ENCODE measurements at places on chromosomes 16 and 17. TPM values are rescaled to one million over a fixed set of nuclear protein-coding genes. Genes with fewer than 3 reads are reported as not detected.

The STH gene
- total RNA-seq, result not detected

The CCL16 gene
- total RNA-seq, result not detected

The DLG4 gene
- 12.8 TPM for total RNA-seq

The C16orf46 gene
- 0.73 TPM for total RNA-seq

The CD79B gene
- not detected for total RNA-seq

The SDR42E2 gene
- not detected for total RNA-seq

The KRT27 gene
- total RNA-seq, result not detected

The UTS2R gene
- not detected for total RNA-seq

The KRTAP9-2 gene
- total RNA-seq, result not detected

The GNG13 gene
- not detected for total RNA-seq

DNA sequence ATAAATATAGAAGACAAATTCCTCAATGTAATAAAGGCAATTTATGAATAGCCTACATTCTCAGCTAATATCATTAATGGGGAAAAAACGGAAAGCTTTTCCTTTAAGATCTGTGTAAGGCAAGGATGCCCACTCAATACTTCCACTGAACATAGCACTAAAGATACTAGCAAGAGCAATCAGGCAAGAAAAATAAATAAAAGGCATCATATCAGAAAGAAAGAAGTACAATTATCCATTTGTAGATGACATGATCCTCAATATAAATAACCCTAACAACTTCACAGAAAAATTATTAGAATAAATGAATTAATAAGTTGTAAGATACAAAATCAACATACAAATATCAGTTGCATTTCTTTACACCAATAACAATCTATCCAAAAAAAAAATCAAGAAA lies 37.1 kb downstream of the C16orf87 start:
- no peak for DNase-seq

- peak; percentile 53 for DNase-seq
Measured at GRCh38 chr16:89909777-89910716, 8.6 kb upstream of the MC1R start.

GRCh38 chr17:4342535-4342934 lies 23.9 kb downstream of the UBE2G1 start:
- no peak for DNase-seq

GRCh38 chr17:83019376-83019775 lies 60.0 kb upstream of the METRNL start:
- no peak for DNase-seq

DNA sequence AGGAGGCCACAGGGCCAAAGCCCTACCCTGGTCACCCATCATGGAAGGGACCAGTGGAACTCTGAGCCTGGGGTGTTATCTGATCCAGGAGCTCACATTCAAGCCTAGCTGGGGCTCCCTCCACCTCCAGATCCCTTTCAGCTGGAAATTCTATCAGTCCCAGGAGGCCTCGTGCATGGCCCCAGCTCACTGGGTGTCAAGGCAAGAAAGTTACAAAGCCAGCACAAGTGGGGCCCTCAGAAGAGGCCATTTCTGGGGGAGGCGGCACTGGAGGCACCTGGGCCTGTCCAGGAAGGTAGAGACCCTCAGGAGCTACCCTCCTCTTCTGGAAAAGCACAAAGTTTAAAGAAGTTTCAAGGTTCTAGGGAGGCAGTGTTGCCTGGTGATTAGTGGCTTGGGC lies 4.8 kb downstream of the CA7 start:
- DNase-seq, result no peak

GRCh38 chr16:30941600-30942425 lies 7.1 kb upstream of the ORAI3 start:
- DNase-seq, result peak; percentile 65

- DNase-seq, result no peak
Measured at GRCh38 chr16:85139881-85140339, 27.6 kb upstream of the CIBAR2 start.

DNA sequence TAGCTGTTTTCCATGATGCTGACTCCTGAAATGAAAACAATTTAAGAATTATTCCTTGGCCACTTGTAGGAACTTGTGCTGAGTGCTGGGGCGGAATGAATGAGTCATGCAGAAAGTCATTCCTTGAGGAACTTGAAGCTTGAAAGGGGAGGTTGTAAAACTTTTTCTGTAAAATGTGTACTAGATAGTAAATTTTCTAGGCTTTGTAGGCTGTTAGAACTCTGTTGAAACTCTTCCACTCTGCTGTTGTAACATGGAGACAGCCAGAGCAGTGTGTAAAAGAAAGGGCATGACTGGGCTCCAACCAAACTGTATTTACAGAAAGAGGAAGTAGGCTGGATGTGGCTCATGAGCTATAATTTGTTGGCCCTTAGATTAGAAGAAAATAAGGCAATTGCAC lies 46.1 kb downstream of the ABCA8 start:
- peak; percentile 85 for DNase-seq

DNA sequence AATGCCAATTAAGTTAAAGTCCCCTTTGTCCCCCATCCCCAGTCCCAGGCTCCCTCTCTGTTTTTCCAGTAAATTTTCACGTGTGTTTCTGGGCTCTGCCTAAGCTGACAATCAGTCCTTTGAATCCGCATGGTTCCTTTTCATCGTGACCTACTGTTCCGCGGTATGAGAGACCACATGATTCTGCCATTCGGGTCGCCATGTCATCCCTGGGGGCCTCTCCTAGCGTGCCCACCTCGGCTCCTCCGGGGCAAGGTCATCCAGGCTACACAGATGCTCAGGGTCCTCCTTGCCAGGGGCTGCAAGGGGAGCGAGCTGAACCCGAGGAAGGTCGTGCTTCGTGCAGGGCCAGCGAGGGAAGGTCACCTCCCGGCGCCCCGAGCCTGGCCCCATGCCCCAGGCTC lies 157.6 kb downstream of the RAB11FIP4 start:
- no peak for DNase-seq

GRCh38 chr16:66247516-66248481 lies 118.7 kb upstream of the CDH5 start:
- peak; percentile 25 for DNase-seq

DNA sequence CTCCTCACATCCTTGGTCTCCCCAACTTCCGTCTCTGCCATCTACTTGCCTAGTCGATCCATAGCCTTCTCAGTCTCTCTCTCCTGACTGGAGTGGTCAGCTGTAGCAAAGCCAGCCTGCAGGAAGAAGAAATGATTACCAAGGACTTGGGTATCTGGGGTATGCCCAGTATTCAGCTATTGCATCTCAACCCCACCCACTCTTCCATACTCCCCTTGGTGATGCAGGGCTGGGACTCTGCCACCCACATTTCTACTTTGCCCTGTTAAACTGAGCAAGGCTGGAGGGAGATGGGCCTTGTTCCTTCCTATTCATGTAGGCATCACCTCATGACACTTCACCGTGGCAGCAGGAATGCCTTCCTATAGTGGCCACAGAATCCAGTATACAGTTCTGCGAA lies 2.3 kb downstream of the COPRS start:
- DNase-seq, result no peak

GRCh38 chr16:2843526-2843925 lies 13.4 kb downstream of the ZG16B start:
- DNase-seq, result no peak

DNA sequence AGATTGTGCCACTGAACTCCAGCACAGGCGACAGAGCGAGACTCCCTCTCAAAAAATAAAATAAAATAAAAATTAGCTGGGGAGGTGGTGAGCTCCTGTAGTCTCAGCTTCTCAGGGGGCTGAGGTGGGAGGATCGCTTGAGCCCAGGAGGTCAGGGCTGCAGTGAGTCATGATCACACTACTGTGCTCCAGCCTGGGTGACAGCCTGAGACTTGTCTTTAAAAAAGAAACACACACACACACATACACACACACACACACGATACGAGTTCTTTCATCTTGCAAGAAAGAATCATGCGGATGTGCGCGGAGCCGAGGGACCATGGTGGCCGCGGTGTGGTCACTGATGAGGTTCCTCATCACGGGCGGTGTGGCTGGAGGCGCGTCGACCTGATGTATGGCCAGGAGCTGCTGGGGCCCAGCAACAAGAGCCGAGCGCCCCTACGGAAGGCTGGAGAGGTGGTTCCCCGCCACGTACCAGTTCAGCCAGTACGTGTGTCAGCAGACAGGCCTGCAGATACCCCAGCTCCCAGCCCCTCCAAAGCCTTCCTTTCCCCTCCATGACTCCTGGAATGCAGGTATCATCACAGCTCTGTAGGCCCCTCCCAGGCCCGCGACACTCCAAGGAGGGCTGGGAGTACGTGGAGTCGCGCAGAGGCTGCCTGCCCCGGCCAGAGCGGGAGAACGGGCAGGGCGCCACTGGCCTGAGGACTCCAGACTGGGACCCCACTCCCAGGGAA lies 20.7 kb downstream of the NXN start:
- DNase-seq, result no peak

GRCh38 chr16:7351610-7352510 lies 19.2 kb downstream of the RBFOX1 start:
- DNase-seq, result no peak

GRCh38 chr16:88376835-88377726 lies 5.7 kb upstream of the ZNF469 start:
- no peak for DNase-seq

GRCh38 chr16:67277999-67278772 lies 1.1 kb upstream of the PLEKHG4 start:
- DNase-seq, result peak; percentile 72

- no peak for DNase-seq
Measured at GRCh38 chr17:59175076-59175475, 19.5 kb downstream of the PRR11 start.

DNA sequence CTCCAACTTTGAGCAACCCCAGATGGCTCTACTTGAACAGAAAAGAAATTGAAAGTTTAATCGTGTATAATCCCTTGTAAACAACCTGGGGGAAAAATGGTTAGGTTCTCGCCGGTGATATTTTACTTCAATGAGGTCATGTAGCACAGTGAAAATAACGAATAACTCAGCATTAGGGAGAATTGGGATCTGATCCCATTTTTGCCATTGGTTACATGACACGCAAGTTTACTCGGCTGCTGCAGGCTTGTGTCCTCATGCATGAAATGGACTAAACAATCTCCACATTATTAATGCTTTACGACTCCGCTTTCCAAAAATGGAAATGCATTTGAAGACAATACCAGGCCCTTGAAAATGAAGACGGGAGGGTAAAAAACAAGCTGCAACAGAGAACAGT lies 45.5 kb upstream of the LRRC37A3 start:
- DNase-seq, result no peak

DNA sequence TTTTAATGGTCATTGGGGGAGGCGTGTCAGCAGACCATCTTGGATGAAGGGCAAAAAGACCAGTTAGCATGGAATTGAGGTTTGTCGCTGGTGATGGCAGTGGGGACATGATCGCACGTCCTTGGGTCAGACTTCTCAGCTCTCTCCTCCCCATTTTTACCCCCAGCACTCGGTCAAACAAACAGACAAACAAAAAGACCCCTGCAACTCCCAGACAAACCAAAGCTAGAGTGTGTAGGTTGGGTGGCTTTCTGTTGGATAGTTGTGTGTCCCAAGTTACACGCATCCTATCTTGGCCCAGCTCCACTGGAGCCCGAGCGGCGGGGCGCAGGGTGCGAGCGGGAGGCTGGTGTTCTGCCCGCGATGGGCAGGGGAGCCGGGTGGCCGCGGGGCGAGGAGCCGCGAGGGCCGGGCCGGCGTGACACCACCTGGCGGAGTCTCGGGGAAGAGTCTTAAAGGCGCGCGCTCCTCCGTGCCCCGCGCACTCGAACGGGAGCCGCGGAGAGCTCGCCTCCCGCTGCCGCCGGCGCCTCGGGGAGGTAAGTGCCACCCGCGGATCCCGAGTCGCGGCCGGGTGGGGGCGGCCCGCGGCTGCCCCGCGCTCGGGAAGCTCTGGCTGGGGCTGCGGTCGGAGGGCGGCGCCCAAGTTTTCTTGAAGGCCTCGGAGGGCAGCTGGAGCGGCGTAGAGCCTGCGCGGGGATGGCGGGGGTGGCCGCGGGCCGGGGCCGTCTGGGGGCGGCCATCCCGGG lies 18.5 kb upstream of the NTN1 start:
- DNase-seq, result no peak

GRCh38 chr16:13733561-13733960 lies 186.4 kb upstream of the ERCC4 start:
- DNase-seq, result no peak

DNA sequence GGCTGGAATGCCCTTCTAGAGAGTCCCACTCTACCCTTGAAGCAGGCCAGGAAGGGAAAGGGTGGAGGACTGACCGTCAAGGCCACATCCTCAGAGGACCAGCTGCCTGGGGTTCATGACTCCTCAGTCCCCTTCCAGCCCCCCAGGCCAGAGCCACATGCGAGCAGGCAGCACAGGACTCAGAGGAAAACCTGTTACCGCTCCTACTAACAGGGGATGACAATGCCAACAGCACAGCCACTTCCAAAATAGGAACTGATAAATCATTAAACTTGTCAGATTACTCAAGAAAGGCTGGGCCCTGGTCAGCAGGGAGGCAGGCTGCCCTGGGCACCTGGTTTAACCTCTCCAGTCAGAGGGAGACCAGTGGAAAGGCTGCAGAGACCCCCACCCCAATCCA lies 206.2 kb upstream of the SDK2 start:
- DNase-seq, result no peak

DNA sequence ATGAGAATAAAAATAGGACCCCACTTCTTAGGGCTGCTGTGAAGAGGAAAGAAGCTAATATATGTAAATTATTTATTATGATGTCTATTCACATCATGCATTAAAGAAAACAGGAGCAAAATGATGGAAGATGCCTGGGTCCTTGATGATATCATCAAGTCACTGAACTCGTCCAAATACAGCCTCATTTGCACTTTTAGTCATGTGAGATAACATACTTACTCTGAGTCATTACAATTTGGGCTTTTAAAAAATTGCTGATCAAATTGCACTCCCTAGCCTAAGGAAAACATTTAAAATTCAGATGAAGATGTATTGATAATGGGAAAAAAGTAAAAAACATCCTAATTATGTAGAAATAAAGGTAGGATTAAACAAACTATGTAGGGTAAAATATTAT lies 302.7 kb upstream of the CCL2 start:
- DNase-seq, result no peak

- no peak for DNase-seq
Measured at GRCh38 chr16:54648575-54648974, 282.1 kb upstream of the IRX5 start.

GRCh38 chr17:3965118-3965800 lies 1.0 kb upstream of the ATP2A3 start:
- DNase-seq, result peak; percentile 54

DNA sequence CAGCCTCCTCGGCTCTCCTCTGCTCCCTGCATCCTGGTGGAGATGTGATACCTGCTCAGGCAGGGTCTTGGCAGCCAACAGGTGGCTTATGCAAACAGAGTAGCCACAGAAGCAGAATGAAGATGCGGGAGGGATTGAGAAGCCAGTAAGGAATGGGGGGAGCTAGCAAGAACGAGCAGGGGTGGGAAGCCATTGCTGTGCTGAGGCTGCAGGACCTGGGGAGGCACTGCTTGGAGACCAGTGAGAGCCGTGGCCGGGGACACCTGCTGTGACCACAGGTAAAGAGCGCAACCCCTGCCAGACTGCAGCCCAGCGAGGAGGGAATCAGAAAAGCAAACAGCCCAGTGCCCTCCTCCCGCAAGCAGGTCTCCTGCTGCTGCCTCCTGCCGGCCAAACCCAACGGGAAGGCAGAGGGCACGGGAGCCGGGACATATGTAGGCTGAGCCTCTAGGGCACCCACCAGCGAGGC lies 14.7 kb downstream of the AIPL1 start:
- peak; percentile 43 for DNase-seq

All from PC-3 (cell line).